Activated naive CD4-positive, alpha-beta T cell treated with anti-CD3 and anti-CD28 coated beads, Interleukin-2, amount 50 U/mL, for 16 hours (primary cell): ENCODE measurements at places on chromosomes 4 and X.

- DNase-seq = no peak
Measured at GRCh38 chr4:4666693-4667621, 125.1 kb upstream of the STX18 start.

DNA sequence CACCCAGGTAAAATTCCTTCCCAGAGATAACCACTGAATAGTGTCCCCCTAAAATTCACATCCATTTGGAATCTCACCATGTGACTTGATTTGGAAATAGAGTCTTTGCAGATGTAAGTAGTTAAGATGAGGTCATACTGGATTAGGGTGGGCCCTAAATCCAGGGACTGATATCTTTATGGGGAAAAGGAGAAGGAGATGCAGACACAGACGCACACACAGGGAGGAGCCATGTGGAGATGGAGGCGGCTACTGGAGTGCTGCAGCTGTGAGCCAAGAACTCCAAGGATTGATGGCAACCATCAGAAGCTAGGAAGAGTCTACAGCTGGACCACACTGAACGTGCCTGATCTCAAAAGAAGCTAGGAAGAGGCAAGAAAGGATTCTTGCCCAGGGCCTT is 96.6 kb upstream of the SRD5A3 start:
- DNase-seq = no peak

- DNase-seq = no peak
Measured at GRCh38 chr4:7331682-7332000, 103.1 kb downstream of the PSAPL1 start.

- no peak for DNase-seq
Measured at GRCh38 chr4:85613901-85614300, 139.0 kb downstream of the ARHGAP24 start.

DNA sequence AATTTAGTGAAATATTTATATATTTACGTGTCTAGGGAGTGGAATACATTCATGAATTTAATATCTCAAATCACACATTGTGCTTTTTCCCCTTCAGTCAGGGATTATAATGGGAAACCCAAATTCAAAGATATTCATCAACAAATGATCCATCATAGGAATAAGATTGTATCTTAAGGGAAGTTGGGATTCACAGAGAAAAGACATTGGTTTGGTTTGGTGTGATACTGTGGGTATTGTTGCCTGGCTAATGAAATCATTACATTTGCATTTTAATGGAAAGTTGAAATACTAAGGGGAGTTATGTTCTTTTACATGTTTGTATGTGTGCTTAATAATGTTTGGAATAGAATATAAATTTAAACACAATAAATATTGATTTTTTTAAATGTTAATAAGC is 1.7 kb downstream of the TET2 start:
- DNase-seq = no peak

DNA sequence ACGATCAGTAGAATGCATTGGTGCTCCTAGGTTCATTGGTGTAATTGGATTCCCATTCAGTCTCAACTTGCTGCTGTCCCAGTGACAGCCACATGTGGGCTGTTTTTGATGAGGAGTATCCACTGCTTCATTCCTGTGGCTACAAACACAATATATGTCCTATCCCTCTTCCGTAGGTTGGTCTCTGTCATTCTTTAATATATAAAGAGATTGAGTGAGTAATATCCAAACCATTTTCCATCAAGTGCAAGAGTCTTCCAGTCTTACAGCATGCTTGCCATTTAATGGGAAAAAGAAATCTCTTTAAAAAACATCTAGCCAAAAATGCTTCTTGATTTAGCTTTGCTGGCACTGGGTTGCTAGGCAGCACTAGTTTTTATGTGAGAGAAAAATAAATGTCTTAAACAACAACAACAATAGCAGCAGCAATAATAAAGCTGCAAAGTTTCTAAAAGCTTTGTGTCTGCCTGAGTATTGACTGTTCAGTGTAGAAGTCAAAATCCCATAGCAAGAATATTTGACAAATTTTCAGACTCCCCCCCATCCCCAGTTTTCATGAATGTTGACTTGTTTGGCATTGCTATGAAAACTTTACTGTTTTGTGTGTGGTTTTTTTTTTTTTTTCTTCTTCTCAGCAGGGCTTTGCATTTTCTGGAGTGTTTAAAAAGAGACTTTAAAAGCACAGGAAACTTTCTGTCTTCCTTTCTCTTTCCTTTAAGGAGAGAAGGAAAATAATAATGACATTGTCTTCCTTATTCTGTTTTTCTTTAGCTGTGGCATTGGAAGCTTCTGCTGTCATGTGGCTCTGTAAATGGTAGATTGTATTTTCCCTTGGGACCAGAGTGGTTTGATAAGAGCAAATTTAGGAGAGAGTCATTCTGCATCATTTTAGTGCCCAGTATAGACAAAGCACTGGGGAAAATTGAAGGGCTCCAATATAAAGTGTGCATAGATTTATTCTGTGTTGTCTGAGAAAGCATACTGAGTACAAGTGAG is 244.3 kb downstream of the ARHGAP10 start:
- DNase-seq = no peak

DNA sequence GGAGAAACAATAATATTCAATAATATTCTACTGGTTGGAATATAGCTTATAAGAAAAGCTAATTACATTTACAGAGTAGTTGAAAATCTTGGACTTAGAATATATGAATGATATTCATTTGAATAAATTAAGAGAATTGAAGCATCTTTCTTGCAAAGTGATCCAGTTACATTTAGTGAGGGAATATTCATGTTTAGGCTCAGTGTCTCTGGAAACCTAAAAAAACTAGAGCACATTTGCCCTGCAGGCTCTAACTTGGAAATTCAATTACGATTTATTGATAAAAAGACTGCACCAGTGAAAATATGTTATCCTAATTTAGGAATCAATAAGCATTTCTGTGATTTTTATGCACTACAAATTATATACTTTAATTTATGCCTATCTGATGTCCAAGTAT is 58.3 kb upstream of the RAP1GDS1 start:
- DNase-seq = no peak

DNA sequence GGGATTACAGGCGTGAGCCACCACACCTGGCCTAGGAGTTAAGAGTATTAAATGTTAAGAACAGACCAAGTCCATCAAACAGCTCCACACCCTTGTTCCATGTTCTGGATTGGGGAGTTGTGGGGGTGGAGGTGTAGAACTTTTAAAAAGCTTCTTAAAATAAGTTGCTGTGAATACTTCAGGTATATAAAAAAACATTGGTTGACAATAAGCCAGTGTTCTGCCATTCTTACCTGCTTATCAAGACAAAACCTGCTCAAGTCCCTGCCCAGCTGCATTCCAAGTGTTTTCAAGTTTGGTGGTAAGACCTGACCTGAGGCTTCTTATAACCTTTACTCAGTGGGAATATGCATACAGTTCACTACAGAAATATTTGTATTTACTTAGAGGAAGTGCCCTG is 6.4 kb downstream of the RBM3 start:
- DNase-seq = no peak

DNA sequence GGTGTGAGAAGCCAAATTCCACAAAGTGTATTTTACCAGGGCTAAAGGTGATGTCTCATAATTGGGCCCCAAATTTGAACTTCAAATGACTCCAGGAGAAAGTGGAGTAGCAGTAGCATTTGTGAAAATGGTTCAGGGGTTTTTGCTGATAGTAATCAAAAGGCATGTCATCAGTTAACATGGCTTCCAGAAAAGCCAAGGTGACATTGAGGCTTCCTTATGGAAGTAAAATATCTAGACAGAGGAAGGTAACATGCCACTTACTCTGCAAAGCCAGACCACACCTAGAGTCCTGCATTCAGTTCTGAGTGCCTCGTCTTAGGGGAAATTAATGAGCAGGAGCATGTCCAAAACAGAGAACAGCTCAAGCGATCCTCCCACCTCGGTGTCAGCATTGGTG is 2.2 kb upstream of the RPL36A start:
- no peak for DNase-seq

GRCh38 chrX:121581885-121582284 is 534.5 kb downstream of the GLUD2 start:
- DNase-seq = no peak

- DNase-seq = no peak
Measured at GRCh38 chr4:90586799-90587198, 459.6 kb downstream of the CCSER1 start.

DNA sequence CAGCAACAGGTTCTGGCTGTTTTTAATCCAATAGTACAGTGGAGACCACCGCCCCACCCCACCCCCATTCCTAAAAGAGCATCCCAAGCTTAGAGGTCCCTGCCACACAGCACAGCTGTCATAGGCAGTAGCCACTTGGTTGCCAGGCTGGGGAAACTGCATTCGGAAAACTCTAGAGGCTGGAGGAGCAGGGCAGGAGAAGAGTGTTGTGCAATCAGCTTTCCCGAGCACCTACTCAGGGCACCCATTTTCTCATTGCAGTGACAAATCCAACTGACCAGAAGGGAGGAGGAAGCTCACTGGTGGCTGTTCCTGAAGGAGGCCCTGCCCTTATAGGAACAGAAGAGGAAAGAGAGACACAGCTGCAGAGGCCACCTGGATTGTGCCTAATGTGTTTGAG is 1.1 kb downstream of the CXCL1 start:
- no peak for DNase-seq

GRCh38 chr4:40401096-40401495 is 66.0 kb downstream of the CHRNA9 start:
- no peak for DNase-seq

DNA sequence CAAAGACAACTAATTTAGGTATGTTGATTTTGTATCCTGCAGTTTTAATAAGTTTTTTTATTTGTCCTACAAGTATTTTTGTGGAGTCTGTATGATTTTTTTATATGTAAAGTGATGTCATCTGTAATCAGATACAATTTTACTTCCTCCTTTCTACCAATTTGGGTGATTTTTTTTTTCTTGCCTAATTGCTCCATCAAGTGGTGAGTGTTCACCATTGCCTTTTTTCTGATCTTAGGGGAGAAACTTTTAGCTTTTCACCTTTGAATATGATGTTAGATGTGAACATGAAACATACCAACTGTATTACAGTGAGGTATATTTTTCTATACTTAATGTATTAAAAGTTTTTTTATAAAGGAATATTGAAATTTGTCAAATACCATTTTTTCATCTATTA is 362.3 kb downstream of the PABPC4L start:
- DNase-seq = no peak

DNA sequence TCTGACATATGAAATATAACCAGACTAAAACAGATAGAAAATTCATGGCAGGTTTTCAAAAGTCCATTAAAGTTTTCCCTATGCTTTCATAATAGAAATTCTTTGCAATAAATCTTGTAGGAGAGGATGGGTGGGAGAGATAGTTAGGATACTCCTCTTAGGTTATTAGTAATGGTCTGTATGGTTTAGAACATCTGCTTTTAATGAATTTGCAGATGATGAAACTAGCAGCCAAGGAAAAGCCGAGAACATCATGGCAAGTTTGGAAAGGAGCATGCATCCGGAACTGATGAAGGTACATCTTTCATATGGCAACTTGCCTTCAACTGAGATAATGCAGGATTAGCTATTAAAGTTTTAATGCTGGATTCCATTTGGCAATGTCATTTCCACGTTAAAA is 70.7 kb downstream of the DOCK11 start:
- DNase-seq = no peak

DNA sequence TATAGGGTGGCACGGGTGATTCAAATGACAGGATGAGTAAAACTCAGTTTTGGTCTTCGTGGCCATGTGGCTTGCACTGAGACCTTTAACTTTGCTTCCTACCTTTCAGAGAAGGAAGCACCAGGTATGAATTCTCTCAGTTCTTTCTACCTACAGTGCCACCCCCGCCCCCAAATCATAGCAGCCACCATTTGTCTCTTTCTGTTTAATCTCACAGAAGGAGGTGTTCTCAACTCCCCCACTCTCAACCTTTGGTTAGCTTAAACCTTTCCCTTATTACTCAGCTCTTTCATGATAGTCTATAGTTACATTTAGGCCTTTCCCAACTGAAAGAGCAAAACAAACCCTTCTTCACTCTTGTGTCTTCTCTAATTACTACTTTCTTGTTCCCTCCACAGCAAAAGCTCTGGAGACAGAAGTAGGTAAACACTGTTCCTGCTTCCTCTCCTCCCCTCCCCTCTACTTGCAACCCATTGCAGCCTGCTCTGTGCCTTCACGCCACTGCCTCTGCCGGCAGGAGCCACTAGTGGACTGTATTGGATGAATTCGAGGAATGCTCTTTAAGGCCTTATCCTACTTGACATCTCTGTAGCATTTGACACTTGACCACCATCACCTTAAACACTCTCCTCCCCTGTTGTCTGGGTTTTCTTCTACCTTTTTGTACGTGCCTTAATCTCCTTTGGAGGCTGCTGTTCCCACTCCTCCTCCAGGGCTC is 123.7 kb downstream of the AFF1 start:
- DNase-seq = peak; percentile 63

DNA sequence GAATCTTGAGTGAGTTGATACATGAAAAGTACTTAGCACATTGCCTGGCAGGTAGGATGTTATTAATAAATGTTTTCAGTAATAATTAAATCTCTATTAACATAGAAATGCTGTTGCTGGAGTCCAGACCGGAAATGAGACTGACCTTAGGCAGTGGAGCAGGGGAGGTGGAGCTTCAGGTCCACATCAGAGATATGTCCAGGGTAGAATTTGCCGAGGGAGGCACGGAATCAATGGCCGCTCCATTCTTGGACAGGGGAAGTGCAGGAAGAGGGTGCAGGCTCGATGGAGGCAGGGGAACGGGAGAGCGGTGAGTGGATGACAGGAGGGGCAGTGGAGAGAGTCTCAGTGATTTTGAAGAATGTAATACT is 107.3 kb downstream of the GATB start:
- no peak for DNase-seq

DNA sequence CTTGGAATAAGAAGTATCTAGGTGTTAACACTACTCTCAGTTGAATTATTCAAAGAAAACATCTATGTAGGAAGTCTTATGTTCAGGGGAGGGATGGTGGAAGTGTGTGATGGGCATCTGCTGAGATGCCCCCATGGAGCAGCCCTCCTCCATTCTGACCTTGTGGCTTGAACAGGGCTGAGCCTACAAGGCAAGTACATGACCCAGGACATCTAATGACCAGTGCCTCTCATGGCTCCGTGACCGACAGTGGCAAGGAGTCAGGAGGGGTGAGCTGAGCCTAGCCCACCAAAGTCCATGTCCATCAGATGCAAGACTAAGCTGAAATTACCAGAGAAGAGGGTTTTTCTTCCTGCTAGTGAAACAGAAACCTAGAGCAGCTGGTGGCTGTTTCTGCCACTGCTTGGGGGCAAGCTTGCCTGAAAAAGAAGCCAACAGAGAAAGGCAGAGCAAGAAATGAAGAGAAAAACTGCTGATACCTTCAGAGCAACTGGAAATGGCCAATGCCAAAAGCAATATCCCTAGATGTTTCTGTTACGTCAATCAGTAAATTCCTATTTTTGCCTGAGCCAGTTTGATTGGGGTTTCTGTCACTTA is 113.5 kb downstream of the TSPAN5 start:
- DNase-seq = no peak

DNA sequence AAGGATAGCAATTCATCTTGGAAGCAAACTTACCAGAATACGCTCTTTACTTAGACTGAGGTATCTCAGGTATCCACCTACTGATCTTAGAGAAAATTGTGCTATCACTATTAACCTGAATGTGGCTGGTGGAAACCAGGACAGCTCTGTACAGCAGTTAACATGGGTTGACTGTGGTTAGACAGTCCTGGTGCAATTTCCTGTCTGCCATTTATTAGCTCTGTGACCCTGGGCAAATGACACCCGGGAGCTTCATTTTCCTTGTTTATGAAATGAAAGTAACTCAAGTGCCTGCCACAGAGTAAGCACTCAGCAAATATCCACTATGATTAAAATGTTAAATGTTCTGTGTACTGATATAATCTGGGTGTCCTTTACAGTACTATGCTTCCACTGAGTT is 60.0 kb downstream of the SMC1A start:
- no peak for DNase-seq

- DNase-seq = no peak
Measured at GRCh38 chr4:158155656-158156356, 17.0 kb downstream of the GASK1B start.

- no peak for DNase-seq
Measured at GRCh38 chrX:18856645-18856997, 127.3 kb downstream of the PHKA2 start.
